Activated T-helper 17 cell treated with anti-CD3 and anti-CD28 coated beads, Interleukin-2, amount 50 U/mL, for 72 hours (primary cell): ENCODE measurements at places on chromosomes 2 and 18.

- no peaks in the 10 kb centered on the region for H3K27me3 ChIP-seq
- no peaks in the 10 kb centered on the region for H3K36me3 ChIP-seq
- no peak overlapping the region for H3K4me3 ChIP-seq
- no peak for ATAC-seq
These were observed 19.9 kb upstream of the SP3 start for GRCh38 chr2:173984866-173985604.

- no peaks in the 10 kb centered on the region for H3K36me3 ChIP-seq
- ATAC-seq, result no peak
- no peak within 1 kb of the TSS for H3K27ac ChIP-seq
- peaks cover 49% of the 10 kb centered on the region for H3K27me3 ChIP-seq
These were observed at the start of gene C1QL2 for GRCh38 chr2:119158563-119159347. Gene C1QL2, minus strand, starts transcription at chr2:119158751. Its CDS starts 482 bp downstream, at chr2:119158269.

- no peak overlapping the region for H3K27ac ChIP-seq
- H3K27me3 ChIP-seq, result peaks cover 20% of the 10 kb centered on the region
- H3K36me3 ChIP-seq, result no peaks in the 10 kb centered on the region
- H3K4me3 ChIP-seq, result no peak overlapping the region
These were observed 34.5 kb downstream of the LRRFIP1 start for GRCh38 chr2:237661799-237662328.

GRCh38 chr2:136322428-136322827 lies 204.5 kb upstream of the CXCR4 start:
- H3K27me3 ChIP-seq, result no peaks in the 10 kb centered on the region
- H3K36me3 ChIP-seq, result peaks cover 7% of the 10 kb centered on the region
- H3K4me3 ChIP-seq, result peak overlapping the region; percentile 74
- H3K4me1 ChIP-seq, result peaks cover 60% of the 10 kb centered on the region

- no peak overlapping the region for H3K27ac ChIP-seq
- H3K4me1 ChIP-seq, result peaks cover 22% of the 10 kb centered on the region
- H3K36me3 ChIP-seq, result peaks cover 88% of the 10 kb centered on the region
- ATAC-seq, result no peak
- no peak overlapping the region for H3K4me3 ChIP-seq
These were observed 73.3 kb downstream of the PIK3C3 start for GRCh38 chr18:42028247-42028832.

GRCh38 chr2:60867848-60868247 lies 13.5 kb upstream of the REL start:
- ATAC-seq, result no peak
- peak overlapping the region; percentile 87 for H3K27ac ChIP-seq
- H3K4me1 ChIP-seq, result peaks cover 16% of the 10 kb centered on the region
- no peaks in the 10 kb centered on the region for H3K27me3 ChIP-seq
- H3K36me3 ChIP-seq, result no peaks in the 10 kb centered on the region
- H3K4me3 ChIP-seq, result peak overlapping the region; percentile 59

DNA sequence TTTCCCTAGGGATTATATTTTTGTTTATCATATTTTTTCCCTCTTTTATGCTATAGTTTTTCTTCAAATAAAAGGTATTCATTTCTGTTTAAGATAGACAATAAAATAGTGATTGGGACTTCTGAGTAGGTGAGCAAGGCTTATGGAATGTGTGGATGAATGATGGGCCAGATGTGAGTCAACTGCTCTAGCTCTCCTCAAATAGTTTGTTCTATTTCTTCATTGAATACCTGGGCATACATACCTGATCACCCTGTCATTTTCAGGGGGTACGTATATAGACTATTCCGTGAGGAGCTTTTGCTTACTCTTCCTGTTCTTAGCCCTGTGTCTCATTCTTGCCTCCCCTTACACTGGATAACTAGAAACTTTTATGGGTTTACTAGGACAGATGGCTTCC lies 41.9 kb downstream of the BABAM2 start:
- no peak for ATAC-seq
- no peak overlapping the region for H3K4me3 ChIP-seq
- H3K27me3 ChIP-seq, result no peaks in the 10 kb centered on the region

- H3K4me3 ChIP-seq, result no peak overlapping the region
- no peaks in the 10 kb centered on the region for H3K36me3 ChIP-seq
- ATAC-seq, result no peak
These were observed 6.1 kb downstream of the APCDD1 start for GRCh38 chr18:10460414-10461018.

DNA sequence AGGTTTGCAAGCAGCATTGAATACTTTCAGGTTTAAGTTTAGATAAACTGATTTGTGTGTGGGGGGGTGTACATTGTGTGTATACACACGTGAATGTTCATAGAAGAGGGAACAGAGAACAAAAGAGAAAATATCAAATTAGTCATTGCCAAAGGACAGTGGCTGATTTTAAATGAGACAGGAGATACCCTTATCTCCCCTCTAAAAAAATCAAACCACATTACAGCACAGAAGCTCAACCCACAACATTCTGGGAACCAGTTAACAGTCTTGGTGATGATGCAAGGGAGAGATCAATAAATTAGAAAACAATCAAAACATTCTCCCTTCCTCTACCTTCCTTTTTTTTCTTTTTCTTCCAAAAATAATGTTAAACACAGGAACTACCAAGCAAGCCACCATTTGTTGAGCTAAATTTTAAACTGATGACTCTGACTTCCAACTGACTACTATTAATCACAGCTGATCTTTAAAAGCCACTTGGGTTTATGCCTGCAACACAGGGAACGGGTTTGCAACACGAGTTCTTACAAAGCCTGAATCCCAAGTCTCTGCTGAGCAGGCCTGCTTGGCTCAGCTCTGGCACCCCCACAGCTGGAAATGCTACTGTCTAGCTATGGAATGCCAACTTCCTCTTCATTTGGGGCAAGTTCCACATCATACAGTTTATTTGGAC lies 119.2 kb upstream of the ACVR1C start:
- no peak for ATAC-seq
- H3K4me1 ChIP-seq, result peaks cover 5% of the 10 kb centered on the region
- peaks cover 63% of the 10 kb centered on the region for H3K36me3 ChIP-seq
- no peak overlapping the region for H3K4me3 ChIP-seq
- no peak overlapping the region for H3K27ac ChIP-seq
- H3K27me3 ChIP-seq, result no peaks in the 10 kb centered on the region

DNA sequence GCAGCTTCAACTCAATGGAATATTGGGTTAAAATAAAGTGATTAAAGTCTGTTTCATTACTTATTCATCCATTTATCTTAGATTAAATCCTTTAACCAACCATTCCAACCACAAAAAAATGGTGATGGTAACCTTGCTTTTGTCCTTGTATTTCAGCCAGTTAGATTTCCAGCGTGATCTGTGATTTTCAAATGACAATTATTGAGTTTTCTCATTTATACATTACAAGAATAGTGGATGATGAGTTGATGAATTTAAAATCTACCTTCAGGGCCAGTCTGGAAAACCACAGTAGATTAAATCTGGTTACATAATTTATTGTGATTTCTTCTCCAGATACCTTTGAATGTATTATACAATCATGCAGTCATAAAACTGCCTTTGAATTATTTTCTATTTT lies 29.7 kb upstream of the UNC80 start:
- no peak overlapping the region for H3K4me3 ChIP-seq
- H3K36me3 ChIP-seq, result no peaks in the 10 kb centered on the region
- no peak for ATAC-seq
- no peaks in the 10 kb centered on the region for H3K27me3 ChIP-seq
- H3K27ac ChIP-seq, result no peak overlapping the region

DNA sequence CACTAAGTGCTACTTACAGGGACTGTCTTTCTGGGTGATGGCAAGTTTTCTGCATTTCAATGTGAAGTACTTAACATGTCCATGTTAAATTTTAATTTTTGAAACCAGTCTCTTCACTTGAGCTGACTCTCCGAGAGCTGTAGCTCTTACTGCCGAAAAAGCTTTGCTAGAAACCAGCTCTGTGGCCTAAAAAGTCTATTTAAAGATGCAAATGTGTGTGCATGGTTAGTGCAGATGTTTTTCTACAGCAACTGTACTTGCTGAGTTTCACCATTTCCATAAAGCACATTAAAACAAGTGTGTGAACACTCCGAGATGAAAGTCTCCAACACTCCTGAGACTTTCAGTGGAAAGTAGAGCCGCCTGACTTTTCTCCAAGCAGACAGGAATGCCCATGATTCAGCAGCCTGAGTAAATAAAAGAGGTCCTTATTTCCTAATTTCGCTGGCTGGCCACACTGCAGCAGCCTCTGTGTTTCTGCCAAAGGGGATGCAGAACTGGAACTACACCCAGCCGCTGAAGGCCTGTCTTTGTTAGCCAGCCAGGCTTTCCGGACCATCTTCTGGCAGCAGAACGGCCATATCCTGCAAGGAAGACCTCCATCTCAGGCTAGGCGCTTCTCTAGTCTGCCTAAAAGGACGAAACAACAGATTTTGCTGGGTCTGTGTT lies 121.2 kb downstream of the ZNF521 start:
- no peaks in the 10 kb centered on the region for H3K4me1 ChIP-seq
- no peaks in the 10 kb centered on the region for H3K36me3 ChIP-seq

GRCh38 chr2:195672674-195673073 lies 15.6 kb downstream of the SLC39A10 start:
- H3K4me1 ChIP-seq, result peaks cover 9% of the 10 kb centered on the region

DNA sequence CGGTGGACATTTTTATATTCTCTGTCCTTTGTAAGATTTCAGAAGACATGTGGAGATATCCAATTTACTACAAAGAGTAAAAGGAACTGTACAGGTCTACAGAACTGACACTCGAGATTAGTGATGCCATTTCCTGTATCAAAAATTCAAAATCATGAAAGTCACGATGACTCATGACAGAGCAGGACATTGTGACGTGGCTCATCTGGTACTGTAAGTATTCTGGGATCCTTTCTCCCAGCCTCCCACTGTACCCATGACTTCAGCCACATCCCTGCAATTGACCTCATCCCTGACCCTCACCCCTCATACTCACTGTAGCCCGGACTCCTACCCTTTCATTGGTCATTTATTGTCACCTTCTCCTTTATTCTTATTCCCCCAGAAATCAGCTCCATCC lies 736.5 kb downstream of the EPHA4 start:
- H3K4me3 ChIP-seq, result no peak overlapping the region
- no peaks in the 10 kb centered on the region for H3K36me3 ChIP-seq
- H3K27me3 ChIP-seq, result no peaks in the 10 kb centered on the region
- no peak overlapping the region for H3K27ac ChIP-seq
- no peak for ATAC-seq

- no peak for ATAC-seq
- no peaks in the 10 kb centered on the region for H3K36me3 ChIP-seq
- H3K4me3 ChIP-seq, result no peak overlapping the region
- H3K27ac ChIP-seq, result no peak overlapping the region
- no peaks in the 10 kb centered on the region for H3K27me3 ChIP-seq
These were observed 770 bp downstream of the UPP2 start for GRCh38 chr2:158102446-158102845.
